ENCODE measurements at places on chromosomes 4 and X. TPM values are rescaled to one million over a fixed set of nuclear protein-coding genes. Genes with fewer than 3 reads are reported as not detected.
A peak's percentile ranks its signal among the peaks of the same experiment; 100 is the strongest.

GRCh38 chr4:112141366-112142138, 3.7 kb upstream of the FAM241A start:
- DNase-seq: no peak

- DNase-seq: no peak
Observed at GRCh38 chr4:40630335-40631021, 814 bp upstream of the RBM47 start.

DNA sequence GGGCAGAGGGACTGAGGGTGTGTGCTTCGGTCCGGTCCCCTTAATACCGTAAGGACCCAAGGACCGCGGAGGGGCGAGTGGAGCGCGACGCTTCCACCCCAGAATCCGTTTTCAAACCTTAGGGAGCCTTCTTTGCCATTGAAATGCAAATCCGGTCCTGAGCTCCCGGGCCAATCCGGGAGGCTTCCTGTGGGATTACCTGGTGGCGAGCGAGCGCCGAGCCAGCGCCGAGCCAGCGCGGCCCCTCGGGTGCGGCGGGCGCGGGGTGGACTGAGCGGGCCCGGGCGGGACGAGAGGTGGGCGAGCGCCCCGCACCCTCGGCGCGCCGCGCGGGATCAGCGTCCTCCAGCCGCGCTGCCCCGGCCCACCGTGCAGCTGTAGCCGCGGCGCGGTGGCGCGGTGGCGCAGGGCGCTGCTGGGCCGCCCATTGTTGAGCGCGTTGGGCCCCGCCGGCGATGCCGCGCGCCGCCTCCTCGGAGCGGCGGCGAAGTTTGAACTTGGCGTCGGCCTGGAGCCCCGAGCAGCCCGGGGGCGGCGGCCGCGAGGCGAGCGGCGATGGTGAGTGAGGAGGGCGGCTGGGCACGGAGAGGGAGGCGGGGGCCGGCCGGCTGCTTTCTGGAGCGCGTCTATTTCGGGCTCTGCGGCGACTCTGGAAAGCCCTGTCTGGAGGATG, 208.7 kb downstream of the SOWAHB start:
- DNase-seq: peak; percentile 53

- DNase-seq: peak; percentile 83
Observed at GRCh38 chrX:56802921-56803849, 74.1 kb downstream of the NBDY start.

DNA sequence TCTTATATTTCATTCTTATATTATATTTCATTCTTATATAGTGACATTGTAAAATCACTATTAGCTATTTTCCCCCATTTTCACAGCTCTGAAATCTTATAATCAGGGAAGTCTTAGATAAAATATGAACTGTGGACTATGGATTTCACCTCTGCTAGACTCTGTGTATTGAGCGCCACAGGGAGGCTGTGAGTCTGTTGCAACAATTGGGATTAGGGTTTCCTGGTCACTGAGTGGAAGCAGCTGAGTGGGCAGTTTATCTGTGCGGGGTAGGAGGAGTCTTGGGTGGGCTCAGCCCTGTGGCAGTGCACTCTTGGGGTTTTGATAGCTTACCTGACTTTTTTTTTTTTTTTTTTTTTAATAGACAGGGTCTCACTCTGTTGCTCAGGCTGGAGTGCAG, 249.5 kb downstream of the PTTG2 start:
- DNase-seq: no peak

- no peak for DNase-seq
Observed at GRCh38 chrX:53320543-53321229, 39.3 kb upstream of the IQSEC2 start.

DNA sequence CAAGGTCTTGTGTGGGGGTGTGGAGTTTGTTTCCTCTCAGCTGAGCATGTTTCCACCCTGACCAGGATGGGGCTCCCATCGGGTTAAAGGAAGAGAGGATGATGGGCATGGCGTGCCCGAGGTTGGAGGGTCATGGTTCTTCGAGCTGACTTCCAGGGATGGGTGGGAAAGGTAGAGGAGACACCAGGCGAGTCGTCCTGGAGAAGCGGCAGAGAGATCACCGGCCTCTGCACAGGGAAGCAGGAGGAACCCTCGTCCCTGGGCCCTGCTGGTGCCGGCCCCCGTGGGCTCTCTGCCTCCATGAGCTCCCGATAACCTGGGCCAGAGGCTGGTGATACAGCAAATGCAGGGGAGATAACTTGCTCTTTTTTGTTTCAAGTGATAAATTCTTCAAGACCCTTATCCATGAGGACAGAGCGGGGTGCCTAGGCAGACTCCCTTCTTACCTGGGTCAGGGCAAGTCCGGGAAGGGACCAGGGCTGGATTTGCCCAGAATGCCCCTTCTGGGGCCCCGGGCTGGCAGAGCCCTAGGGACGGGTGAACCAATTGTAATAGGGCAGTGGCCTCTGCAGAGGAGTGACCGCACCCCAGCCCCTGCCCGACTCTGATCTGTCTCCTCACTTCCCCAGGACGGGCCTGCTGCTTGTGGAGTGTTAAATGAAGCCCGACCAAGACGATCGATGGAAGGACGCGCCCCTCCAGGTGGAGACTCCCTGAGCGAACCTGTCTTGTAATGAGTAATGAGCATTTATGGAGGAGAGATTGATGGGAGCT, 63.0 kb downstream of the CPZ start:
- no peak for DNase-seq

DNA sequence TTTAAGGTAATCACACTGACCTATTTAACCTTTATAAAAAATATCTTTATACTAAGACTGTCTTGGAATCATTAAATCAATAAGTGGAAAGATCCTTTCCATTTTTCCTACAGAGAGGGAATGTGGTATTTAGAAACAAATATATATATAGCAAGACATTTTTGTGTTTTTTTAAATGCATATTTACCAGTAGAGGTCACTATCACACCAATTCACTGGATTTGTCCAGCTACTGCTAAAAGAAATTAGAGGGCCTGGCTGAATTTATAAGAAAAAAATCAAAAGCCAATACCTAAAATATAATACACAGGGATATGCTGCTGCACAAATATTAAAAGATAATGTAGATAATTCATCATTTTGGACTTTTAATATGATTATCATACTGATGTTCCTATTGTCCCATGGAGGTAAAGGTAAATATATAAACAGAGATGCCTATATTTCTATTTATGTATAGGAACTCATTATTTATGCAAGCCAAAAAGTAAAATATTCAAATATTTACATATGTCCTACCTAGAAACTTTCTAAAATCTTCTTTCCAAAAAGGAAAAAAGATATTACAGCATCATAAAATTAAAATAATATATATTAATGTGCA, 69.5 kb downstream of the PDE5A start:
- peak; percentile 52 for DNase-seq

- DNase-seq: no peak
Observed at GRCh38 chr4:139934057-139934707, 219.8 kb downstream of the MAML3 start.

GRCh38 chr4:140028676-140029517, 125.1 kb downstream of the MAML3 start:
- no peak for DNase-seq

DNA sequence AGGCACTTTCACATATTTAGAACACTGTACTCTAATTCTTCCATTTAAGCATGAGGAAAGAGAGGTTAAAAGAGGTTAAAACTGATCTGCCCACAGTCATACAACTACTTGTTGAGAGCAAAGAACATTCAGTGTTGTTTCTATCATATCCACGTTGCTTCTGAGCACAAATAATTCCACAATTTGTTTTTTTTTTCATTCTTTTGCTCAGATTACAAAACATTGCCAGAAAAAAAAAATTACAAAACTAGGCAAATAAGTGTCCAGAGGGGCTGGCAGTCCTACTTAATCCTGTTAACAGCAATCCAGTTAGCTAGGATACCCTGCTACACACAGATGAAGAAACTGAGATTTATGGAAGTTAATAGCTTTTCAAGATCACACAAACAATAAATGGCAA, 6.3 kb upstream of the USP53 start:
- no peak for DNase-seq

DNA sequence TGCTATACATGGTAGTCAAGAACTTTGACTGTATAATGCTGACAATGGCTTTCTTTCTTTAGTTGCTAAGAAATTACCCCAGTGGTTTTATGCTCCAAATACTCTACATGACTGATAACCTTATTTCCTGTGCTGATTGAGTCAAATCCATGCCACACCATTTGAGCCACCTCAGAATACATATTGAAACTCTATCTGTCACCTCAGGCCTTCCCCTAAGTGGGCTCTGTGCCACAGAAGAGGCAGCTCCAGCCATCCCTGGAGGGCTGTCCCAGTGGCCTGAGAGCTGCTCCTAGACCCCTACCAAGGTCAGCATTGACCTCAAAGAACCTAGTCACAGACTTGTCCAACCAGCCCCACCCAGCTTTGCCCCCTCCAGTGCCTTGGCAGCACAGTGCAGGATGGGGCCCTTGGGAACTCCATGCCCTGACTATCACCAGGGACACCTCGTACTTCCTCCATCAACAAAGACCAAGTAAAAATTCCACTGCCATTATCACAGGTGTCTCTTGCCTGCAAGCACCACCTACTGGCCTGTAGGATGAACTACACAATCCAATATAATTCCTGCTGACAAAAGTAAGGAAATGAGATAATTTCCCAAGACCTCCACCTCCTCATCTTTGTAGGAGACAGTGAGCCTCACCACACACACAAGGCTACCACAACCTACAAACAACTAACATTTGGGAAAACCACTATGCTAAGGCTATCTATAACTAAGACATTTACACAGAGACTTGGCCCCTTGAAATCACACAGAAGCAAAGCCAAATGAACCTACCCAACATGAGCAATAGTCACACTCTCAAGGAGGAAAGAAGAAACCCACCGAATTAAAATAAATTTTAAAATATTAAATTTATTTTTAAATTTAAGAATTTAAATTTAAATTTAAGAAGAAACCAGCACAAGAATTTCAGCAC, 239.9 kb downstream of the NKX6-1 start:
- DNase-seq: peak; percentile 14

GRCh38 chr4:124636788-124637187, 75.7 kb downstream of the ANKRD50 start:
- peak; percentile 16 for DNase-seq

DNA sequence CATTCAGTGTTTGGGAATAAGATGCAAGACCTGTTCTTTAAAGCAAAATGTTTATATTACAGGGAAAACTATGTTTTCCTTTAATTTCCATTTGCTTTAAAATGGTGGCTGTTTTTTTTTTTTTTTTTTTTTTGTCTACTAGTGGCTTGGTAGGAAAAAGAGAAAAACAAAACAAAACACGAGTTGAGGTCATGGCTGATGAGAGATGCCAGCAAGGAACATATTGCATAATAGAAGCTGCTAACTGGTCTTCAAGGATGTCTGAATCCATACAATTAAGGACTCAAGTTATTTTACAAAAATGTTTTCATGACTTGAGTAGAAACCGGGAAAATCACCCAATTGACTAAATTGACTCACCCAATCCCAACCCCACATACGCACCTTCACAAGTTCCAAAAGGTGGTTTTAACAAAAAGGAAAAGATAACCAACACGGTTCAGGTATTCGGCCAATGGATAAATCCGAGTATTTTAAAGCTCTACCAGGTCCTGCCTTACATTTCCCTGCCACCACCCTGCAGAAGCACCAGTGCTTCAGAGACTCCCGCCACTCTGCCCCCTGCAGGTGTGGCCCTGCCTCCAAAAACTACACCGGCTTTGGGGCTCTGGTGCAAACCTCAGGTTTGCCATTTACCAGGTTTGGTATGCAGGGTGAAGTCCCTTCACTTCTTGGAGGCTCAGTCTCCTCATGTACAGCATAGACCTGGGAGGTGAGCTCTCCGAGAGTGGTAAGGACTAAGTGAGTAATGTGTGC, 27.1 kb downstream of the PIR start:
- DNase-seq: no peak

- no peak for DNase-seq
Observed at GRCh38 chrX:20130357-20130756, 11.3 kb downstream of the EIF1AX start.

DNA sequence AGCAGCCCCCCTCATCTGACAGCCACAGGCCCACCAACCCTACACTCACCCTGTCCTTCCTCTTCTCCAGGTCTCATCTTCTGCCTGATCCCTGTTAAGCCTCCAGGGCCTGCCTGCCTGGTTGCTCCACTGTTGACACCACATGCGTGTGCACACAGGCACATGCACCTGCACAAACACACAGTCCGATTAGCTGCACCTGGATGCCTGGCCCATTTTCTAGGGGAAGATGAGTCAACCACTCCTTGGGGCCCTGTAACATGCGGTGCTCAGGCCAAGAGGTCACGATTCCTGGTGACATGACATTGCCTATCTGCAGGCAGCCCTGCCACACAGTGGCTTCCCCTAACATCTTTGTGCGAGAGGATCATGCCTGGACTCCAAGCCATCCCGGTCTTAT, 498.4 kb downstream of the BCOR start:
- no peak for DNase-seq

GRCh38 chr4:105236202-105236915, 89.7 kb downstream of the TET2 start:
- DNase-seq: no peak

DNA sequence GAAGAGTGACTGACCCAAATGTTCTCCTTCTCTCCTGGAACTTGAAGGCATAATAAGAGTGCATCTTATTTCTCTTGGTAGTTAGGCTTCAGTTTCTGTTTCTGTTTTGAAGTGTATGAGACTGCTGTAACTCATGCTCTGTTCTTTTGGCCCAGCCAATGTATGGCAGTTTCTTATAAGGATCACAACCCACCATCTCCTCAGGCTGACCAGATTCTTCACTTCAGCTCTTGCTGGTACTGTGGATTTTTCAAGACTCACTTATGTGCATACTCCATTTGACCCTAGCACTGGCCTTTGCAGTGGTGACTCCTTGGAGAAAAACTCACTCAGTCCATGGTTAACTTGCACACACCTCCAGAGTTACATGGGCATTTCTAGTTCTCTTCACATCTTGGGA, 9.6 kb upstream of the YTHDC1 start:
- DNase-seq: peak; percentile 29

GRCh38 chrX:12567857-12568256, 223.4 kb upstream of the PRPS2 start:
- no peak for DNase-seq

- no peak for DNase-seq
Observed at GRCh38 chr4:119592830-119593229, 35.8 kb downstream of the PDE5A start.

- no peak for DNase-seq
Observed at GRCh38 chr4:1466034-1466862, 60.0 kb upstream of the NKX1-1 start.

- peak; percentile 50 for DNase-seq
Observed at GRCh38 chr4:111400741-111401140, 744.5 kb upstream of the FAM241A start.

GRCh38 chr4:165757451-165757850, 115.6 kb upstream of the TLL1 start:
- DNase-seq: no peak

The NRK gene
- total RNA-seq: not detected

The GLRA3 gene
- total RNA-seq: not detected

The SORCS2 gene
- total RNA-seq: not detected

The FAM9B gene
- total RNA-seq: not detected

The PRDM8 gene
- total RNA-seq: 10.6 TPM

The DCLK2 gene
- total RNA-seq: 18.2 TPM

The XIAP gene
- total RNA-seq: 29.8 TPM

The SSX2 gene
- total RNA-seq: not detected

The PCDH19 gene
- total RNA-seq: 0.81 TPM

The FGF13 gene
- 9.6 TPM for total RNA-seq

The IQCM gene
- not detected for total RNA-seq

The TRPC5OS gene
- not detected for total RNA-seq

The SERTM2 gene
- total RNA-seq: not detected

The SHOX gene
- total RNA-seq: not detected

The CFAP99 gene
- 0.42 TPM for total RNA-seq

The LUZP4 gene
- total RNA-seq: not detected

The GLRA2 gene
- not detected for total RNA-seq

The CXCL5 gene
- 0.62 TPM for total RNA-seq

The HPGDS gene
- total RNA-seq: not detected
